Gastrocnemius medialis (tissue), 4 donors: ENCODE measurements at places on chromosomes 16 and 17. TPM values are rescaled to one million over a fixed set of nuclear protein-coding genes. Genes with fewer than 3 reads are reported as not detected.
A peak's percentile ranks its signal among the peaks of the same experiment; 100 is the strongest.

Gene STH
- total RNA-seq, result not detected

Gene NAGS
- 0.36 TPM for total RNA-seq

Gene CX3CL1
- 7.6 TPM for total RNA-seq

Gene LGALS3BP
- 15.0 TPM for total RNA-seq

Gene TK1
- 0.22 TPM for total RNA-seq

Gene PRR11
- 0.53 TPM for total RNA-seq

Gene UMOD
- not detected for total RNA-seq

Gene SLX4
- 3.6 TPM for total RNA-seq

Gene CDH8
- total RNA-seq, result 0.17 TPM

Gene SUMO2
- 42.1 TPM for total RNA-seq

Gene NHLRC4
- total RNA-seq, result 0.51 TPM

DNA sequence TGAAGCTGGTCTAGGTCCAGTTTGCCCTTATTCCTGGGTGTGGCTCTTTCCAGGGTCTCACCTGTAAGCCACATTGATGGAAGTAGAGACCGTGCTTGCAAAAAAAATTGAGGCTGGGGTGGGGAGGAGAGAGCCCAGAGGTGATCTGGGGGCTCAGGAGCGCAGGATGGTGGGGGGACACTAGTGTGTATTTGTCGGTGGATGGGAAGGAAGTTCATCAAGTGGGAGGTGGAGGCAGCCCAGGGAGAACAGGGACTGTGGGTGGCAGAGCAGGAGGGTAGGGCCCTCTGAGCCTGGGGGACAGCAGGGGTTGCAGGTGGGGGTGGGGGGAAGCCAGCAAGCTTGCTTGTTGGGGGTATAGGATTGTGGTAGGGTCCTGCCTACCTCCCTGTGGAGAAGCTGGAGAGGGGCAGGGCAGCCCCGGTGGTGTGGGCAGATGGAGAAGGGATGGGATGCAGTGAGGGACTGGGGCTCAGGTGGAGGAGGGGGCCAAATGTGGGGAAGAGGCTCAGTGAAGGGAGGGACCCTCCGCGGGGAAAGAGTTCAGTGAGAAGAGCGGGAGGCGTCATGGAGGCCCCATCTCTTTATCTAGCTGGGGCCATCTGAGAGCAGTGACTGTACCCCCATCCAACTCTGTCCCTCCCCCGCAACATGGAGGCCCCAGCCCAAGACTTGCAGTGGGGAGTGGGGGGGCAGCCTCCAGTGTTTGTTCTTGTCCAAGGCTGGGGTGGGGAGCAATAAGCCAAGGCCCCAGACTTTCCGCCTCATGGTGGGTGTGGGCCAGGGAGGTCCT lies 17.2 kb upstream of the TMEM92 start:
- no peak for DNase-seq

DNA sequence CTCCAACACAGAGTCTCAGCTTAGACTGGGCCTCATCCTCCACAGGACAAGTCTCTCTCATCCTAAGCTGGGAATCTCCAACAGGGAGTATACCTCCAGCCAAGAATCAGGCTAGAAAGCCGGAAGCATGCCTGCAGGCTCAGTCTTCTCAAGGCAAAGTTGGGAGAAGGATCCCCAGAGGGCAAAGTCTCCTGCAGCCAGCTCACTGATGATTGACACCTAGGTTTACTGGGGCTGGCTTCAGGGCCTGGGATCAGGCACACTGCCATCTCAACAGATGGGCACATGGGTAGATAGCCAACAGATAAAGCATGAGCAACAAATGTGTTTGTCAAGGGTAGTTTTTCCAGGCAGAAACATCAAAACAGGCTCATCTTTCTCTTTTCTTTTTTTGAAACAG lies 56.1 kb upstream of the TOX3 start:
- DNase-seq, result no peak

DNA sequence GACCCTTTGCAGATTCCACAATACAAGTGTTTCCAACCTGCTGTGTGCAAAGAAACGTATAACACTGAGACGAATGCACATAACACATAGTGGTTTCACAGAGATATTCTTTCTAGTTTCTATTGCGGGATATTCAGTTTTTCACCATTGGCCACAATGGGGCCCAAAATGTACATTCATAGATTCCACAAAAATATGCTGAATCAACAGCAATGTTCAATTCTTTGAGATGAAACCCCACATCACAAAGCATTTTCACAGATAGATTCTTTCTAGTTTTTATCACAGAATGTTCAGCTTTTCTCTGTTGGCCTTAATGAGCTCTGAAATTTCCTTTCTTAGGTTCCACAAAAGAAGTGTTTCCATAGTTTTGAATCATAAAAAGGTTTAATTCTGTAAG lies 2472.3 kb downstream of the TP53TG3F start:
- no peak for DNase-seq

- DNase-seq, result peak; percentile 36
Measured at GRCh38 chr17:44324092-44324570, 492 bp downstream of the SLC25A39 start.

- DNase-seq, result no peak
Measured at GRCh38 chr16:9518581-9518980, 427.1 kb downstream of the HAPSTR1 start.

DNA sequence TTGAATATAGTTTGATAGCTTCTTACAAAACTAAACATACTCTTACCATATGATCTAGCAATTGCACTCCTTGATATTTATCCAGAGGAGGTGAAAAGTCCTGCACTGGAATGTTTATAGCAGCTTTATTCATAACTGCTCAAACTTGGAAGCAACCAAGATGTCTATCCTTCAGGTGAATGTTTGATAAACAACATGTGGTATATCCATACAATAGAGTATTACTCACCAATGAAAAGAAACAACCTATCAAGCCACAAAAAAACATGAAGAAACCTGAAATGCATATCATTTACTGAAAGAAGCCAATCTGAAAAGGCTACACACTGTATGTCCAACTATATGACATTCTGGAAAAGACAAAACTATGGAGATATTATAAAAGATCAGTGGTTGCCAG lies 16.1 kb downstream of the STAT3 start:
- no peak for DNase-seq

DNA sequence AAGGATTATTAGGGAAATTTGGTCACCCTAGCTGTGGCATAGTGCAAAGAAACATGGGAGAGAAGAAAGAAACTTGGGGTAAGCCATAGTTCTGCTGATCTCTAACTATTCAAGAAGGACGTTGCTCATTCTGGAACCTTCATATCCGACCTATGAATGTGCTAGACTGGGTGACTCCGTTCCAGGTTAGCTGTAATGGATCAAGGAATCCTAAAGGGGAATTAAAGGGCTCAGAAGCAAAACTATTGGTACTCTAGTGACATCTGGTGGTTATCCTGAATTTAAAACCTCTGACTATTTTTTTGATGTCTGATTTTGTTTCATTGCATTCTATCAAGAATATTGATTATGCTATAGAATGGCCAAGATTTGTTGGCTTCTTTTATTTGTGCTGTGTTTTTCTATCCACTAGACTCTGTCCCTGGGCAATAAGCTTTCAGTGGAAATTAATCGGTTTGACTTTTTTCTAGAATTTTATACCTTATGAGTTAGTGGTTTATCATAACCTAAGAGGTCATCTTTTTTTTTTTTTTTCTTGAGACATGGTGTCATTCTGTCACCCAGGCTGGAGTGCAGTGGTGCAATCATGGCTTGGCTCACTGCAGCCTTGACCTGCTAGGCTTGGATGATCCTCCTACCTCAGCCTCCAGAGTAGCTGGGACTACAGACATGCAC lies 19.5 kb downstream of the PCTP start:
- DNase-seq, result no peak

DNA sequence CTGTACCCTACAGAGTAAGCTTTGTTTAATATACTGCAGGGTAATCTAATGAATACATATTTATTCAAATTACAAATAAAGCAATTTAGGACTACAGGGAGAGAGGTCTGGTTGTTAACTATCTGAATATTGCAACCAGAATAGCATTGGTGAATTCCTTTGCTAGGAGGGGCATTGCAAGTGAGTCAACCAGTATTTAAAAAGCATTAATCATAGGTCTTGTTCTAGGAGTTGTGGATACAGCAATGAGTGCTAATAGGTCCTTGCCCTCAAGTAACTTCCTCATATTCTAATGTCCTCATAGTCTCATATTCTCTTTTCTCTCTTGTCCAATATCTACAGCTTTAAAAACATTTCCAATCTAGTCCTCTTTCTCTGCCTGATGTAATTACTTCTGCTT lies 531.4 kb downstream of the CDH11 start:
- no peak for DNase-seq

DNA sequence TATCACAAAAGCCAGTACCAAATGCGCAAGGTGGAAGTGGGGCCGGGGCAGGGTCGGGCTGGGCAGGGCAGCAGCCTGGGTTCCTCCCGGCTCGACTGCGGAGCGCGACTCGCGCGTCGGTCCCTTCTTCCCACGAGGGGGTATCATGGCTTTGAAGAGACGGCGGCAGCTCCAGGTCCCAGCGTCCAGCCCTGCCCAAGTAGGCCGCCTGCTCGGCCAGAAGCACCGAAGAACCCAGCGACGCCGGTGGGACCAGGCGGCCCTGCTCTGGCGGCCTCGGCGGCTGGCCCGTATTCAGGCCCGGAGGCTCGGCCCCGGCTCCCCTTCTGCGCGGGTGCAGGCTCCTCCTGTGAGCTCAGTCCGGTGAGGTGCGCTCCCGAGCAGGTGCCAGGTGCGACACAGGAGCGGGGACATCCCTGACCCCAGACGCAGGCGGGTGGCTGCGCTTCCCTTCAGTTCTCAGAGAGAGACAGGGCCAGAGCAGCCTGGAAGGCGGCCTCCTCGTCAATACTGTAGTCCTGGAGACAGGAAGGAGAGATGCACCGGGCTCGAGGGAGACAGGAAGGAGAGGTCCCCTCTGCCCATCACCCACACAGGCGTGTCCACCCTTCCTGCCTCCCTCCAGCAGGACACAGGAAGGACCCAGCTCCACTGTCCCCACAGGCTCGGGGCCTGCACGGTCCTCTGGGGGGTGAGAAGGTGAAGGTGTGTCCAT lies 8.9 kb downstream of the RNF166 start:
- no peak for DNase-seq

DNA sequence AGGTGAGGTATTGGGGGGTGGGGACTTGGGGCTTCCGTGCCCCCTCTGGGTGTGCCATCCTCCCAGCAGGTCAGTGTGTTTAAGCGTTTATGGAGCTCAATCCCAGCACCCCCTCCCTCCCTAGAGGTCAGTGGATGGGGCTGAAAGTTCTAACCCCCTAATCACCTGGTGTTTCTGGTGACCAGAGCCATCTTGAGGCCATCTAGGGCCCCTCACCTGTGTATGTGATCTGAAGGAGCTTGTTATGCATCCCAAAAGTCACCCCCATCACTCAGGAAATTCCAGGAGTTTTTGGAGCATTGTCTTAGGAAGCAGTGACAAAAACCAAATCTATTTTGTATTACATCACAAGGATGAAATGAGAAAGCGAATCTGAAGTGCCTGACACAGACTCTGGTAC lies 67.8 kb upstream of the NOL11 start:
- no peak for DNase-seq

- no peak for DNase-seq
Measured at GRCh38 chr16:3659251-3659650, 4.8 kb downstream of the DNASE1 start.

GRCh38 chr17:62092784-62093183 lies 27.7 kb upstream of the MED13 start:
- DNase-seq, result no peak
